ENCODE measurements at places on chromosomes 4 and X.

DNA sequence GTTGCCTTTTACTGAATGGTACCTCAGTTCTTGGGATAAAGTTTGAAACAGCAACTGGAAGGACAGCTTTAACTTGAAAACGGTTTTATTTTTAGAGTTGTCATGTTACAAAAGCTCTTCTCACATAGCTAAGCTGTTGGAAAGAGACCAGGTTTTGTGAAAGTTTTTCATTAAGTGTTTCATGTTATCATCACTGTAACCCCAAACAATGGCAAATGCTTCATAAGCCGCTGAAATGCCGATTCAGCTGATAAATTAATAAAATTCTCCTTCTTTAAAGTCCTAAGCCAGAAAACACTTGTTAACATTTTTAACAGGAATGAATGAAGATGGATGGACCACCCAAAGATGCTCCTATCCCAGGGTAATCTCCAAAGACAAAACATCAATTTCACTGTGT, 76.1 kb upstream of the IRF2 start:
- no peak for DNase-seq

DNA sequence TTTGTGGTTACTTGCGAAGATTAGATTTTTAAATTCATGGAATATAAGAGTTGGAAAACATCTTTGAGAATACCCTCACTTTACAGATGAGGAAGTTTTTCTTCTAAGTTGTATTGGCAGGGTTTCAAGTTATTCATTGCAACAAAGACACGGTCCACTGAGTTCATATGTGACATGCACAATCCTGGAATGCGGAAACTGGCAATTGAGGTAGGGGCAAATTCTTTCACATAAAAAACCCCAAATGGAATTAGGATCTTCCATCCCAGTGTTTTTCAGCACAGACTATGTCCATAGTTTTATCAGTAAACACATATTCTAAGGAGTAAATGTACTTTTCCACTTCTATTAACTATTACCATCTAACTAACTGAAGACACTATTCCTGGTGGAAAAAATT, 81.8 kb upstream of the NAP1L5 start:
- no peak for DNase-seq

GRCh38 chr4:177264788-177265422, 44.8 kb upstream of the NEIL3 start:
- DNase-seq: no peak

- no peak for DNase-seq
These were observed 1.5 kb downstream of the P2RY8 start for GRCh38 chrX:1535241-1536041.

DNA sequence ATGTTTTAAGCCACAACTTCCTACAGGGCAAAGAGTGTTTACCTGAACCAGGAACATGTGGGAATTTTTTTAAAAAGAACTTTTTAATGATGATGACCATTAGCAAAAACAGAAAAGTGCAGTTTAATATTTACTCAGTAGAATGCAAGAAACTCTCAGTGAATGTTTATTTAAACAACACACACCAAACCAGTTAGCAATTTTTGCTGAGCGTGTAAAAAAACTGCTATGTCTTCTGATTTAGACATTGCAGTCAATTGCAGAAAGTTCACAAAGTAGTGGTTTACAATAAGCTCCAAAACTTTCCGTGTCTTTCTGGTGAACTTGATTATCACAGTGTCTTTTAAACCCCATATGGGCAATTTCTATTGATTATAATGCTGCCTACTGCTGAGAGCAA, 273.7 kb upstream of the DIAPH2 start:
- DNase-seq: no peak

DNA sequence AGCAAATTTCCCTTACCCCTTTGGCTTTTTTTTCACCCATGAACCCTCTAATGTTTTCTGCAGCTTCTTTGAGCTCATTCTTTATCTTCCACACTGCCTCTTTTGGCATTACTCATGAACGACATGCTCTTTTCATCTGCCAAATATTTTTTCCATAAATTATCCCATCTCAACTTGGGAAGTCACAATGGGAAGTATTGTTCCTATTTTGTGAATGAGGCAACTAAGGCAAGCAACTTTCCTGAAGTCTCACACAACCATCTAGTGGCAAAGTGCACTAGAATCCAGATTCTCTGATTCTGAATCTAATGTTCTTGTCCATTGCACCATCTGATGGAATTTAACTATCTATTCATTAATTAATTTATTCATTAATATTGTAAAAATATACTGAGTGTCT, 625 bp downstream of the RTL9 start:
- DNase-seq: no peak
